ENCODE measurements at places on chromosomes 1 and 21.

GRCh38 chr1:8980656-8981055 is 35.0 kb downstream of the CA6 start:
- no peak for DNase-seq

DNA sequence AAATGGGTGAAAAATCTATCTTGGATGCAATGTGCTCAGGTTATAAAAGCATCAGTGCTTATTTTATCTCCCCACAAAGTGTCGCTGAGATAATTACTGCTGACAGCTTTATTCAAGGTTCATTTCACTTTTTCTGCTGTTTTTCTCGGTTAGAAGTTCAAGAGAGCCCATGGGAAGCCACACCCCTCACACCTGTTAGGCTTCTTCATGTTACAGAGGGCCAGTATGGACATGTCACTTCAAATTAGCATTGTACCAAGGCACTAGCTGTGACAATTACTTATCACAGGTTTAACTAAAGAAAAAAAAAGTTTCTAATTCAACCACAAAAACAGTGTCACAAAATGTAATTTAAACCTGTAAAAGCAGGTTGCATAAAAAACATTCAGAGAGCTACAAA is 187.3 kb upstream of the DMRTA2 start:
- DNase-seq = no peak

GRCh38 chr1:7524341-7525337 is 246.5 kb upstream of the VAMP3 start:
- no peak for DNase-seq

DNA sequence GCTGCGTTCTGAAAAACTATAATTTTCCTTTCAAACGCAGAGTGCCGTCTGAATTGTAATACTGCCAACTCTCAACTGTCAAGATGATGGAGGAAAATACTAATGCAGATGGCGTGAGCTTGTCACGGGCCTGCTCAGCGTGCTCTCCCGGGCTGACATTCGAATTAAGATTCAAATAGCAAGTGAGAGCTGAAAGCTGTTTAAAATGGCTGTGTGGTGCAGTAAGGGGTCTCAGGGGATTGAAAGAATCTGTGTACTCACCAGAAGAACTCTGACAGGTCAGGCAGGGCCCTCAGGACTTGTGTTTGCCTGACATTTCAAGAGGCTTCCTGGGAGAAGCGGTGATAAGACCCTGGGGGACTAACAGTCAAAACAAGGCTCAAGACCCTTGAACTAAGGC is 33.1 kb downstream of the ZMYND12 start:
- no peak for DNase-seq

DNA sequence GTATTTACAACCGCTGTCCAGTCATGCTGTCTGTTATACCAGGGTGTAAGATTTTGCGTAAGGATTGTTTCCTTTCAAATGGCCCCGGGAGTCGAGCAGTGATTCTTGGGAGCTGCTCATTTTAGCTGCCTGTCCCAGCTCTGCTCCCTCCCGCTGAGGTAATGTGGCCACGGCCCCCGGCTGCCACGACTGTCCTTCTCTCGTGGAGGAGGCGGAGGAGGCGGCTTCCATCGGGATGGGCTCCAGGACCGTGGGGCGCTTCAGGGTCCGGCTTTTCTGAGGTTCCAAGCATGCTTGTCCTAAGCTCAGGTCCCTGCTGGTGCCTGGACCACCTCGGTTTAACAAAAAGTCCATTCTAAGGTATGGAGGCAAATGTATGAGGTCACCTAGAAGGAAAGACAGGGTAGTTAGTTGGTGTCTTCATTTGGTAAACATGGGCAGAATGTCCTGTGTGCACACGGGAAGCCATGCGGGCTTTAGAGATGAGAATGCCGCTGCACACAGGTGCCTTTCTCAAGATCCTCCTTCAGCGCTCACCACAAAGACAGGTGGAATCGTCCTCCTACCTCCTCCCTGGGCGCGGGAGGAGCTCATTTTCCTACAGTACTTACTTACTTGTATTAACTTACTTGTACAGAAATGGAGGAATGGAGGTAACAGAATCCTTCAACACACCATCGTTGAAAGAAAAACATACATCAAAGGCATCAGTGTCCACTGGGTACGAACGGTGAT is 145.9 kb downstream of the PCP4 start:
- DNase-seq = no peak

- no peak for DNase-seq
These were observed 41.6 kb downstream of the NUAK2 start for GRCh38 chr1:205279986-205280385.

GRCh38 chr1:55334797-55335196 is 119.6 kb upstream of the USP24 start:
- no peak for DNase-seq

GRCh38 chr1:162206749-162207635 is 137.5 kb downstream of the NOS1AP start:
- DNase-seq = no peak

DNA sequence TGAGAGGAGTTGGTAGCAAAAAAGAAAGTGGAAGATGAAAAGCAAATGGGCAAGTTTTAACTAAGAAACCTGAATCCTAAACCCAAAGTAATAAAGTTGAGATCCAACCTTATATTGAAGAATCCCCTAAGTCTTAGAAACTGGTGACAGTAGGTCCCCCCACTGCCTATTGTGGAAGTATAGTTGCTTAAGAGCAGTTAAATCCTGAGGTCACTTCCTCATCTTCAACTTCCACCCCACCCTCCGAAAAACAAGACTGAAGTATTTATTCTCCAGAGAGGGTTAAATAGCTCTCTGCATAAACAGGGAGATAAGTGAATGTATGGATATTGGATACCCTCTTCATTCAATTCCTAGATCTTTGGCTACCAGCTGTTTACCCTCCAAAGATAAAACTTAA is 3.3 kb upstream of the DSTYK start:
- DNase-seq = no peak

DNA sequence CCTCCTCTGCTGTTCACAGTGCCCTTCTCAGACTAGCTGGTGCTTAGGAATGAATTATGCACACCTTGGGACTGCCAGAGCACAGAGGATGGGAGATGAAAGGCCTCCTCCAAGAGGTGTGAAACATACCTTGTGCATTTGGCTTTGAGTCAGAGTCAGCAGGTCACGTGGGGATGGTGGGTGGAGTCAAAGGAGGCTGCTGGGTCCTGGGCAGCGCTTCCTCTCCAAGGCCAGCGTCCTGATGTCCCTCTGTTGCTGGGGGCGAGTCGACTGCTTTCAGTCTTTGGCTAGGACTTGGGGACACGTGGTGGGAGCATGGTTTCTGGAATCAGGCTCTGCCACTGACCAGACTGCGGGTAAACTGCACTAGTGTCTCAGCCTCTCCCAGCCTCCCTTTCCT is 91.2 kb downstream of the AJAP1 start:
- no peak for DNase-seq

DNA sequence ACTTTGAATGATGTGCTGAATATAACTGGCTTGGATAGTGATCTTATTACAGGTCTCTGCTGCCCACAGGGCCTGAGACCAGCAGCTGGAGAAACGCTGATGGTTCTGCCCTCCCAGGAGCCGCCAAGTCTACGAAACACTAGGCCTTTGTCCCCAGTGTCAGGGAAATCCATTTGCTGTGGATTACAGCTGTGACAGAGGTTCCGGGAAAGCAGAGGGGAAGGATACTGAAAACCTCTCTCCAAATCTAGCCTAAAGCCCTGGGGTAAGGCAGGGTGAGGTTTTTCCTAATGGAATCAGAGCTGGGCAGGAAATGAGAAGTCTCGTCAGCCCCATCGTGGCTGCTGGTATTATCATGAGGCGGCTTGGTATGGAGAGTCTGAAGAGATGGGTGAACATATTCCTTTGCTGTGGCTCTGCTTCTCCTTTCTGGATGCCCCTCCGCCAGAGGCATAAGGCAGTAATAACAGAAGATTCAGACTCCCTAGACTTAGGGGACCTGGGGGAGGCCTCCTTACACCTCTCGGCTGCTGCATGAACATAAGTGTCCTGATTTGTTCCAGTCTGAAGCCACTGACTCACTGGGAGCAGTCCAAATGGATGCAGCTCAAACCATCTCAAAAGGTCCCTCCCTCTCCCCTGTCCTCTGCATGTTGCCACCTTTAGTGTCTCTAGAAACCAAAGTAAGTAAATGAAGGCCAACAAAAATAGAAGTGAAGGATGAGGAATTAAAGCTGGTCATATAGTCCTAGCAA is 48.1 kb downstream of the PHC2 start:
- peak; percentile 64 for DNase-seq

DNA sequence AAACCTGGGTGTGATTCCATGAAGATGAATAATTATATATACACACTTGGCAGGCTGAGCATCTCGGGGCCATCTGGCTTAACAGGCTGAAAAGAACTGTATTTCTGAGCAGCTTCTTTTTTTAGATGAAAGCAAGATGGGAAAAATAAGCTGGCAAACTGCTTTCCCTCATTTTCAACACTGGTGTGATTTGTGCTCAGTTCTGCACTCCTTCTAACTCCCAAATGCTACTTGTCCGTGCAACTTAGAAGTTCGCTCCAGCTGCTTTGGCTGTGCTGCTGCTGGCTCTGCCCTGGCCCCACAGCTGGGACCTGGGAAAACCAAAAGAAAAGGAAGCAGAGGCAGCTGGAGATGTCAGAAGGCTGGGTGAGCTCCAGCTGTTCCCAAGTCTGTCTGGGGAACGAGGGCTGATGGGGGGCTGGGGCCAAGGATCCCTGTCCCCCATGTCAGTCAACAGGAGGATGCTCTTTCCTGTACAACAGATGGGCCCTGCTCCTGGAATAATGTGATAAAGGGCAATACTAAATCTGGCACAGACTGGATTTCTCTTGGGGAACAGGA is 44.9 kb downstream of the PAFAH2 start:
- peak; percentile 33 for DNase-seq

GRCh38 chr21:36839123-36839522 is 127.3 kb downstream of the HLCS start:
- no peak for DNase-seq

DNA sequence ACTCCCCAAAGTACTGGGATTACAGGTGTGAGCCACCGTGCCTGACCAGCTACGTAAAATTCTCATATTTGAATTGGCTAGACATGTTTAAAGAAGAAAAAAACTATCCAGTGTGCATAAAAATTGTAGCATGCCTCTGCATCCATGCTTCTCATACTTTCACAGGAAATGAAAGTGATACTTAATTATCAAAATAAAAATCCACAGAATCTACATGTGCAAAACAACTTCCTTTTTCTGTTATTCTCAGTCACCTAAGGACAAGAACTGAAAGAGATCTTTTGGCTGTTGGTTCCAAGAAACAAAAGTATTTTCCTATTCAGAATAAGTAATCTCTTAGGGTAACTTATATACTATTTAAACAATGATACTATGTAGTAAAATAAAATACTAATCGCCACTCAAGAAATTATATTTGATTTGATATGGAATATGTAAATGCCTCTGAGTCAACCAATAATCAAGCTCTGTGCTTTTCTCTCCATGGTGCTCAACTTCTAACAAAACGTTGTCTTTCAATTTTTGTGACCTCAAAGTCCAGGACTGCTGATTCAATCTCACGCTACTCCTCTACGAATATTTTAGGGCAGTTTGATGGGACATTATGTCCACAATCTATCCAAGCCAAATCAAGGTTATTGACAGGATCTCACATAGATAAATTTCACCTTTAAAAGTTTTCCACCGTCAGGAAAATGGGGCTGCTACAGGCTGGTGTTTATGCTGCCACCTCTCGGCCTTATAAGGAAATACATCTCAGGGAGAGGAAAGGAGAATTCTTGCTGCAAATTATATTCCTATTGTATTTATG is 102.7 kb downstream of the ZNF281 start:
- DNase-seq = no peak

DNA sequence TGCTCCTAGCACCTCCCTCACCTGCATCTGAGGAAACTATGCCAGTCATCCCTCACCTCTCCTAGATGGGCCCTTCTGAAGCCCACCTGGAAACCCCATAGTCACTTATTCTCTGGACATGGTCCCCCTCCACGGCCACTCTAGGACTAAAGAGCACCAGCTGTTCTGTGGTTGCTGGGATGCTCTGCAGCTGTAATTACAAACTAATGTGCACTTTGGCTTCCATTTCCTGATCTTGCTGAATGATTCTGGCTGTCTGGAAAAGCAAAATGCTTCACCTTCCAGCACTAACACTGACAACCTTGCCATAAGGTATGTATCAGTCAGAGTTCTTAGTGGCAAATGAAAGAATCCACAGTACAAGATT is 48.7 kb upstream of the PSEN2 start:
- no peak for DNase-seq

GRCh38 chr1:10915594-10915993 is 96.9 kb upstream of the TARDBP start:
- DNase-seq = no peak

DNA sequence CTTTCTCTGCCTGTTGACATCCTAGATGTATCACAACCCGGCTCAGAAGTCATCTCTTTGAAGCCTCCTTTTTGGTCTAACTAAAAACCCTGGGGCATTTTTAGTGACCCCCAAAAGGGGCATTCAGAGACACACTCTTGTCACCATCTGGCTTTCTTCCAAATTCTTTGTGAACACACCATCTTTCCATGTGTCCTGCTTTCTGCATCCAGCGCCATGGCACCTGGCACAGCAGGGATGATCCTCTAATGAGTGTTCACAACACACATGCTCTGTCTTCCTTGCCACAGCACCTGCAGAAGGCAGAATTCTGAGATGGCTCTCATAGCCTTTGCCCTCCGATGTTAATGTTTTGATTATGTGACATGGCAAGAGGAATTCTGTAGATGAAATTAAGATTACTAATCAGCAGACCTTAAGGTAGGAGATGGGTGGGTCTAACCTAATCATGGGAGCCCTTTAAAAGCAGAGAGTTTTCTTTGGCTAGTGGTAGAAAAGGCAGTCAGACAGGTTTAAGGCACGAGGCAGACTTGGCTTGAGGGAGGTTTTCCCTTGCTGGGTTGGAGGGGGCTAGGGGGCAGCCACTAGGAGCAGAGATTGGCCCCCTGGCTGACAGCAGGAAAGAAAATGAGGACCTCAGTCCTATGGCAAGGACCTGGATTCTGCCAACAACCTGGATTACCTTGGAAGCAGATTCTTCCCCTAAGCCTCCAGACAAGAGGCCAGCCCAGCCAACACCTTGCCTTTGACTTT is 4.9 kb upstream of the TMEM61 start:
- no peak for DNase-seq

GRCh38 chr1:234611225-234611846 is 1.4 kb upstream of the IRF2BP2 start:
- no peak for DNase-seq

- DNase-seq = no peak
These were observed 13.3 kb downstream of the SCNN1D start for GRCh38 chr1:1293263-1294249.

GRCh38 chr1:59046730-59047157 is 250.2 kb upstream of the FGGY start:
- no peak for DNase-seq

DNA sequence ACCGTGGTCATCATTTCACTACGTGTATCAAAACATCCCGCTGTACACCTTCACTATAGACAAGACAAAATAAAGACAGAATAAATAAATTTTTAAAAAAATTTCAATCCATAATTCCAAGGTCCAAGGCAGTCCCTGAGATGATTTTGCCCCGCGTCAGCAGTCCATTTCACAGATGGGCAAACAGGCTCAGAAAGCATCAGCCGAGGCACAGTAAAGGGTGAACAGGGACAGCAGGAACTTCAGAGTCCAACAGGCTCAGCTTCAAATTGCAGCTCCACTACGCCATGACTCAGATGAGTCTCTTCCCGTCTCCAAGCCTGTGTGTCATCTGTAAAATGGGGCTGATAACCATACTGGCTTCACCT is 15.0 kb downstream of the MATN1 start:
- no peak for DNase-seq
